ENCODE measurements at places on chromosomes 12 and 14. TPM values are rescaled to one million over a fixed set of nuclear protein-coding genes. Genes with fewer than 3 reads are reported as not detected.

DNA sequence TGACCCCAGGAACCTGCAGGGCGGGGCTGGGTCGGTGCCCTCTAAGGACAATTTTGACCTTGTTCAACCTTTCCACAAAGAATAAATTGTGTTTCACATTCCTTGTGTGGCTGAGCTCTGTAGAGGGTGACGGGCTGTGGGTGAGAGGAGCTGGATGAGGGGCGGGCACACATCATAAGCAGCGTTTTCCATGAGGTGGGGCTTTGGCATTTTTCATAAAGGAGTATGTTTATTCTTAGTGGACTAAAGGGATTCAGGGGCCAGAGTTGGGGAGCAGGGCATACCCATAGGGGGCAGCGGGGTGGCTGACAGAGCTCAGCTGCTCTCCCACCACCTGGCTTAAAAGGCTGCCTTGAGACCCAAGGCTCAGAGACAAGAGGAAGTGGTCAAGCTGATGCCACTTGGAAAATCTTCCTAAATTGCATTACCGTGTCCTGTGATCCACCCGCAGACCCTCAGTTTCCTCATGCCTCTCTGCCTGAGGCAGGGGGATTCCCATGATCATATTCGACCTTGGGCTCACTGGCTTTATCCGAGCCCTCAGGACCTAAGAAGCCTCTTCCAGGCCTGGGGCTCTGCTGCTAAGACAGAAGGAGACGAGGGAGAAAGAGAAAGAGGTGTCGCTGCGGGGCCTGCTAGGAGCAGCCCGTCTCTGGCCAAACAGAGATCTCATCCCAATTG lies 11.4 kb downstream of the MMP14 start:
- no peak for DNase-seq

DNA sequence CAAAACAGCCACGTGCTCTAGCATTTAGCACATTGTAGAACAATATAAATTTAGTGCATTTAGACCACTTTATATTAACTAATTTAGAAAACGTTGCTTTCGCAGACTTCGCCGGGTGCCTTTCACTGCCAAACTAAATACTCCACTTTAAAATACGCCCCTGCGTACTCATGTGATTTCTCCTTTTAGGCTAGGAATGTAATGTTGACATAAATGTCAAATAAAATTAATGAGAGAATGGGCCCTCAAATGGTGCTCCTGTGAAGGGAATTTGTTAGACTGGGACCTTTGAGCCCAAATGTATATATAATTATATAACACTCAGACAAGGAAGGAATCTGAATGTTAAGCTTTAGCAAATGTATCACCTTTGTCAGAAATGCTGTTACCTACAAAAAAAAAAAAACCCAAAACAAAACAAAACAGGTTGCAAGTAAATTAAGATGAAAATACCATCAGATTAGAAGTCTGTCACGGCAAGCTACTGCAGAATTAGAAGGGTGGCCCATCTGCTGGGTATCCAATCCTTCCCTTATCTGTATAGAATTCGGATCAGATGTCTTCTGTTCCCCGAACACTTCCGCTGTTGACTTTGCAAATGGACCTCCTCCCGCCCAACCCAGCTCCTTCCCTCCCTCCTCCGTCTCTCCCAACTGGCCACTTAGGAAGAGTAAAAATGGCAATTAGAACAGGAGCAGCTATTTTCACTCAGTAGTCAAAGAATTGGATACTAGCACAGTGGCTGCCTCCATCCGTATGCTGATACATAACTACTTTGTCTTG lies 159.3 kb upstream of the FOXN3 start:
- no peak for DNase-seq

- DNase-seq: no peak
Observed at GRCh38 chr14:38291681-38292467, 36.0 kb upstream of the CLEC14A start.

DNA sequence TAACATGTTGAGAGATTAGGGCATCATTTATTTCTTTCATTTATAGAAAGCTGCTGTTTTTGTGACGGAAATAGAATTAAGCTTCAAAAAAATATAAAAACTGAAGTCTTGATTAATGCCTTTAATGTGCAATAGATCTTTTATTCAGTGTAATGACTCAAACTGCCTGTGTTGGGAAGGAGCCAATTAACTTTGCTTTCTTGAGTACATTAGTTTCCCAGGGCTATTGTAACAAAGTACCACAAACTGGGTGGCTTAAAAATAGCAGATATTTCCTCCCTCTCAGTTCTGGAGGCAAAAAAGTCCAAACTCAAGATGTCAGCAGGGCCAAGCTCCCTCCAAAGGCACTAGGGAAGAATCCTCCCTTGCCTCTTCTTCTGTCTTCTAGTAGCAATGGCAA lies 36.6 kb downstream of the EID3 start:
- DNase-seq: no peak

DNA sequence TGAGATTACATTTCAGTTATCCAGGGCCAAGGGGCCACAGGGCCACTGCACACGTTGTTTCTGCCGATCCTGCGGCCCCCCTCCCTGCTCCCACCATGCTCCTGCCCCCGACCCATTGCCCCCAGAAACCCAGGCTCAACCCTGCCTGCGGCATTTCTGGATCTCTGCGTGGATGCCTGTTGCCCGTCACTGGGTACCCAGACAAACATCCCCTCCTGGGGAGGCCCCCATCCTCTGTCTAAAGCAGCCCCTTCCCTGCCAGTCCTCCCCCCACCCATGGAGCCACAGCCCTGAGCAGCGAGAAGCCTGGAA lies 326.4 kb upstream of the SFSWAP start:
- no peak for DNase-seq

DNA sequence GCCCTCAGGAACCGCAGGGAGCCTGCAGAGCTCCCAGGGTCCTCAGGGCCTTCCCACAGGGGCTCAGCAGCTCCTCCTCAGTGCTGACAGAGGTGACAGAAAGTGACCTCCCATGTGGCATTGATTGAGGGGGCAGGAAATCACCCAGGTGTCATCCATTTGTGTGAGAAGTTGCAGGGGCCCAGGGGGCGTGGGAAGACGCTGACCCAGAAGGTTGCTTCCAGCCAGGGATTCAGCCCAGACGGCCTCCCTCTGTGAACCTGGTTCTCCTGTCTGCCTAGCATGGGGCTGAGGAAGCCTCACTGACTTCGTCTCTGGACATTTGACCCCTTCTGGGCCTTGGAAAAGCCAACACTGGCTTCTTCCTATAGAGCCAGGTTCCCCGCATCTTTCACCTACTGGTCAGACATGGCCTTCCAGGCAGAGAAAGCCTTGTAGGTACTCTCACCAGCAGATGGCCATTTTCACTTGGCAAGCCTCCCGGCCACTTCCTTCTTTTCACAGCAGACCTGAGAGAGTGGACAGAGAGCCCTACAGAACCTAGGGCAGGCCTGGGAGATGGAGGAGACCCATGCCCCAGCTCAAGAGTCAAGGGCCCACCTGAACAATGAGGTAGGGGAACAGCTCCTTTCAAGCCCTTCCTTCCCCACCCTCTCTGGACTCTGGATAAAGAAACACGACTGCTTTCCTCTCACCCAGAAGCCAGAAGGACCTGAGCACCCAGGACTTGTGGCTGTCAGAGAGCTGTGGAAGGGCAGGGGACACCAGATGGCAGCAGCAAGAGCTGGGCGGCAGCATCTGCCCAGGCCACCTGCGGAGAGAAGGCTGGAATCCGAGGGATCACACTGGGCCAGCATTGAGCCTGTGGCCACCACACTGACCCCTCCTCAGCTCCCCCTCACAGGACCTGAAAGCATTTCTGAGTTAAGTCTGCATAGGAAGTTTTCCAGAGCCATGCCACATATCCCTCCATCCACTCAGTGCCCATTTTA lies 377.8 kb downstream of the DPF3 start:
- no peak for DNase-seq

- DNase-seq: no peak
Observed at GRCh38 chr12:131830914-131831571, 2.9 kb downstream of the MMP17 start.

GRCh38 chr12:127133675-127134335 lies 1133.2 kb upstream of the TMEM132C start:
- no peak for DNase-seq

DNA sequence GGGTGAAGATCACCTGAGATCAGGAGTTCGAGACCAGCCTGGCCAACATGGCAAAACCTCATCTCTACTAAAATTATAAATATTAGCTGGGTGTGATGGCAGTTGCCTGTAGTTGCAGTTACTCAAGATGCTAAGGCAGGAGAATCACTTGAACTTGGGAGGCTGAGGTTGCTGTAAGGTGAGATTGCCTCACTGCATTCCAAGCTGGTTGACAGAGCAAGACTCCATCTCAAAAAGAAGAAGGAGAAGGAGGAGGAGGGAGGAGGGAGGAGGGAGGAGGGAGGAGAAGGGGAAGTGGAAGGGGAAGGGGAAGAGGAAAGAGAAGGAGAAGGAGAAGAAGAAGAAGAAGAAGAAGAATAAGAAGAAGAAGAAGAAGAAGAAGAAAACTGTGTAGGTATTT lies 17.0 kb downstream of the RNASE10 start:
- DNase-seq: no peak

DNA sequence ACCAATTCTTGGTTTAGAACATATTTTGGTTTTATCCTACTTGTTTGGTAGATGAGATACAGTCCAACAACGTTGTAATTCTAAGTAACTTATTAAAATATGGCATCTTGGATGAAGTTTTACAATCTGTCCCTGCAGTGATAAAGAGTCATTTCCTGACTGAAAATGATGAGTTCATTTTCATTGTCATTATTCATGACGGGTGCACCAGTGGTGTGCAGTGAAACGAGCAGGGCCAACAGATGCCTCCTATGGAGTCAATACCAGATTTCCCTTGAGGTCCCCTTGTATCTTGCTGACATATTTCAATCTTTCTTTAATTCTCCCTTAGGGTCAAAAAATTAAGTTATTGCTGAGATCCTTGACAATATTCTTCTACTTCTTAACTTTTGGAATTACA lies 438.5 kb downstream of the LRIG3 start:
- DNase-seq: no peak

DNA sequence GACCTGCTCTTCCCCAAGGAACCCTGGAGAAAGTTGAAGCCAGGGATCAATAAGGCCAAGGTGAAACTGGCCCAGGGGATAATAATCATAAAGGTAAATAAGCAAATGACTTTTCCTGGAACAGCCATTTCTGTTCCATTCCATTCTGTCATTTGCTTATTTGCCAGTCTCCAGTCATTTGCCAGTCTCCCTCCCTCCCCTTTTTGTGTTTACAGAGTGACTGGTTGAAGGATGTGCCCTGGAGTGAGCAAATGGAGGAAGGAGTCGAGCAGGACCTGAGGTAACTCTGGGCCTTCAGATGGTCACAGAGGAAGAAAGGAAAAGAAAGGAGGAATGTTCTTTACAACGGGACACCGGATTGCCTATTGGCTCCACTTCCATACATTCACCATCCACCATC lies 17.8 kb upstream of the DCD start:
- DNase-seq: no peak

GRCh38 chr12:34021071-34021470 lies 1.2 kb upstream of the ALG10 start:
- DNase-seq: no peak

GRCh38 chr12:105239304-105239703 lies 3.3 kb upstream of the APPL2 start:
- no peak for DNase-seq

Gene CLMN
- 2.6 TPM for total RNA-seq

Gene FSCB
- total RNA-seq: not detected

Gene KCNJ8
- 0.10 TPM for total RNA-seq

Gene TTC9
- total RNA-seq: 0.76 TPM

Gene FKBP3
- 51.6 TPM for total RNA-seq

Gene DPPA3
- total RNA-seq: not detected

Gene SERPINA3
- 0.10 TPM for total RNA-seq

Gene SIX4
- total RNA-seq: 6.4 TPM

Gene BTG1
- total RNA-seq: 23.6 TPM

Gene EML1
- 42.0 TPM for total RNA-seq

Gene GSKIP
- total RNA-seq: 21.0 TPM

Gene ZDHHC22
- total RNA-seq: not detected

Gene RDH5
- total RNA-seq: 1.0 TPM

Gene SPIC
- not detected for total RNA-seq

Gene TAS2R30
- total RNA-seq: 0.73 TPM
